Muscle of arm (tissue), 14 donors: ENCODE measurements at places on chromosomes 12 and 14.

DNA sequence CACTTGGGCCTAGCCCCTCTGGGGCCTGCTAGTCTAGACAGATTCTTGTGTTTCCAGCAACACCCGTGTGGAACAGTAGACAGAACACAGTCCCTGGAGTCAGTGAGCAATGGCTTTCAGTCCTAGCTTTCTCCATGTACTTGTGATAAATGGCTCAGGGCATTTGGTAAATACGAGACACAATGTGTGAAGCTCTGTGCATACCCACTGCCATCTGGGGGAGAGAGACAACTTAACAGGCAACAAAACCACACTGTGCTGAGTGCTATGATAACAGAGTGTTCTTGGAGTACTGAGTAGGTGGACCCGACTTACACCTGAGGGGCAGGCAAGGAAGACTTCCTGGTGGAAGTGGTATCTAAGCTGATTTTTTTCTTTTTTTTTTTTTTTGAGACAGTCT, 86.3 kb upstream of the TBX3 start:
- no peak for DNase-seq

- DNase-seq = no peak
These were observed 49.4 kb upstream of the RERG start for GRCh38 chr12:15270591-15270990.

GRCh38 chr12:26062566-26062965, 62.3 kb downstream of the BHLHE41 start:
- DNase-seq = no peak

DNA sequence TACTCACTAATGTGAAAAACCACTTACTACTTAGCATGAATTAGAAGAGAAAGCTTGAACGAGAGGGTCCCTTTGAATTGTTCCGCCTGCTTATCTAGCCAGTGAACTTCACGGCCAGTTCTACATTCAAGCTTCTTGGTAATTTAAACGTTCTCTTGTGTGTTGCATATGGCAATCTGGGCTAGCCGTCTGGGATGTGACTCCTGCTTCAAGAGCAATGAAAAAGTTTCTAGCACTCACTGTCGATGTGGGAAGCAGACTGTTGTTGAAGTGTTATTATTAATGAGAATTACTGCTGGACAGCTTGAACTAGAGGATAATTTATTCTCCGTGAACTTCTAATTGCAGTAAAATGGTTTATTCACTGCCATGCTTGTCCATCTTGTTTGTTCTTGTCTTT, 93.9 kb downstream of the SLC15A5 start:
- DNase-seq = no peak

GRCh38 chr14:86022031-86022629, 492.2 kb downstream of the FLRT2 start:
- no peak for DNase-seq

DNA sequence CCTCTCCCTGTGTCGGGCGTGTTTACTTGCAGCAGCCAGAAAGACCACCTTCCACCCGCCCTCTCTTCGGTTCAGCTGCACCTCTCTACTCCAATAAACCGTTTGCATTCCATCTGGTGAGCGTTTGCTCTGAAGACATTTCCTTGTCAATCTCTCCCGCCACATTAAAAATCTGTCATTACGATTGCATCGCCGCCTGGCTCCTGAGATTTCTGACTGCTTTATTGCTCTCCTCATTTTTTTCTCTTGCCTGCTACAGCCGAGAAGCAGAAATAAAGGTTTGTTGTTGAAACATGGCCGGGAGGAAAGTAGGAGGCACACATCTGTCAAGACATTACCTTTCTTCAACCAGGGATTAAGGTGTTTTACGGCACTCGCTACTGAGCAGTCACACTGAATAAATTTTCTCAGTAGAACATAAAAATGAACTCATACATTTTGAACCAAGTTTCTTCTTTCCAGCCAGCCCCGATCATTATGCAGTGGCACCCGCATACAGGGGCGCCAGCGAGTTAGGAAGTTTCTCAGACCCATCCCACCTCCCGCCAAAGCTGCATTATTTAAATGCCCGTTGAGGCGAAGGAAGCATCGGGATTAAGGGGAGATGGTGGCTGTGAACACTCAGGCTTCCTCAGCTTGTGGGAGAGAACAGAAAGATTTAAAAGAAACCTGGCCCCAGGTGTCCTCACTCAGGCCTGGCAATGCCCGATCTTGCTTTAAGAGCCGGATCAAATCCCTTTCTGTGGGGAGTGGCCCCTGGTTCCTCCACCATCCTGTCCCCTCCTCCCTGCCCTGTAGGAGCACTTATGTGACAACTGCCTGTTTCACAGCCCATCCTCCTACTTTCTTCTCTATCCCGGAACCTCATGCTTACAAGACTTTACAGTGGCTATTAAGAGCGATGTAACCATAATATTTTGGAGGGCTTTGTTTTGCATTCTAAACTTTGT, 1108.9 kb downstream of the BCL11B start:
- DNase-seq = no peak

DNA sequence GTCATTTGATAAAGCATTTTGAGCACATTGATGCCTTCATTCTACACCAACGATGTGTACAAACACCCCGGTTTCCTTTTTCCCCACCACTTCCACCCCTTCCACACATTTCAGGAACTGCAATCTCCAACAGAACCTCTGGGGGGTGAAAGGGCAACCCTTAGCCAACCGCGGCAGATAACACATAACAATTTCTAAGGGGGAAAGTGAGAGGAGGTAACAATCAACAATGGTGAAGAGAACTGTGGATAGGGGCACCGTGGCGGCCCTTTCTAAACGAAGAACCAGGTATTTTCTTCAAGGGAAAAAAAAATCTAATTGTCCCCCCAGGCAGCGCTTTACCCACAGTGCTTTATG, 1.1 kb downstream of the KITLG start:
- peak; percentile 14 for DNase-seq

- DNase-seq = no peak
These were observed 114.0 kb upstream of the KRAS start for GRCh38 chr12:25364529-25365339.

DNA sequence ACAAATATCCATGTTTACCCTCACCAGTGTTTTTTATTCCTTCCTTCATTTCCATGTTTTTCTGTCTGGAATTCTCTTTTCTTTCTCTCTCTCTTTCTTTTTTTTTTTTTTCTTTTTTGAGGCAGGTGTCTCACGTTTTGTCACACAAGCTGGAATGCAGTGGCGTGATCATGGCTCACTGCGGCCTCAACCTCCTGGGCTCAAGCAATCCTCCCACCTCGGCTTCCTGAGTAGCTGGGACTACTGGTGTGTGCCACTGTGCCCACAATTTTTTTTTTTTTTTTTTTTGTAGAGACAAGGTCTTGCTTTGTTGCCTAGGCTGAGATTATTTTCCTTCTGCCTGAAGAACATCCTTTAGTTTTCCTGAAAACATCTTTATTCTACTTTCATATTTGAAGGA, 15.0 kb upstream of the AMIGO2 start:
- no peak for DNase-seq

- DNase-seq = no peak
These were observed 239.7 kb downstream of the SSPN start for GRCh38 chr12:26435069-26435404.

DNA sequence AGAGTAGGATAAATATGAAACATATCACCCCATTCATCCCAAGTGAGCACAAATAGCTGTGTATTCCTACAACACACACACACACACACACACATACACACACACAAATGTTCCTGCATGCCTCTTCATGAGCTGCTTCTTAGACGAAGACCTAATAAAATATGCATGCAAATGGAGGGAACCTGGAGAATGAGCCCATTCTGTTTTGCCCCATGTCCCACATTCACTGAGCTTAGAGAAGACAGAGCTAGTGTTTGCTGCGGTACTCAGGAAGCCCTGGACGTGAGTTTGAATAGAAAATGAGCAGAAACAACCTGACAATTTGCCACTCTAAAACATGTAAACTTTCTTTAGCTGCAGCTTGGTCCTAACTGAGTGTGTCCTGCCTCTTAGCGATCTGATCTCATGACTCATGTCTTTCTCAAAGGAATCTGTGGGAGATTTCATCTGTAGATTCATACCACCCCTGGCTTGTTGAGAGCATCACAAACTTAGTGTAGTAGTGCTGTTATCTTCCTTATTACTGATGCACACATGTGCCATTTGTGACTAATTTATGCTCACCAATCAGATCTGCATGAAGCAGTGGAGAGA, 86.8 kb downstream of the ITPR2 start:
- DNase-seq = no peak

DNA sequence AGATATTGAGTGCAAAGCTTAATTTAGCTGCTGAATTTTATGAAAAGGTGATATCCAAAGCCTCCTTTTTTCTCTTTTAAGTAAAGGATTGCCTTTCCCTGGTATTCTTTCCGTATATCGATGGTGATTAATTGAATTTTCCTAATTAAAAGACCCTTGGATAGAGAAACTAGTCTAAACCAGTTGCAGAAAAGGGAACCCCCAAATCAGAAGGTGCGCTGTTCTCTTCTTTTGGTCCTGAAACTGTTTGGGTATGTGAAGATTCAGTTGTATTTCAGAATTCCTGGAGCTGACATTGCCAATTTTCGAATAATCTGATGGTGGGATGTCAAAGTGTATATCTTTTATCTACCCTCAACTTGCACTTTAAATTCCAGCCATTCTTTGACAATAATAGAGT, 1.9 kb downstream of the GPHN start:
- no peak for DNase-seq

DNA sequence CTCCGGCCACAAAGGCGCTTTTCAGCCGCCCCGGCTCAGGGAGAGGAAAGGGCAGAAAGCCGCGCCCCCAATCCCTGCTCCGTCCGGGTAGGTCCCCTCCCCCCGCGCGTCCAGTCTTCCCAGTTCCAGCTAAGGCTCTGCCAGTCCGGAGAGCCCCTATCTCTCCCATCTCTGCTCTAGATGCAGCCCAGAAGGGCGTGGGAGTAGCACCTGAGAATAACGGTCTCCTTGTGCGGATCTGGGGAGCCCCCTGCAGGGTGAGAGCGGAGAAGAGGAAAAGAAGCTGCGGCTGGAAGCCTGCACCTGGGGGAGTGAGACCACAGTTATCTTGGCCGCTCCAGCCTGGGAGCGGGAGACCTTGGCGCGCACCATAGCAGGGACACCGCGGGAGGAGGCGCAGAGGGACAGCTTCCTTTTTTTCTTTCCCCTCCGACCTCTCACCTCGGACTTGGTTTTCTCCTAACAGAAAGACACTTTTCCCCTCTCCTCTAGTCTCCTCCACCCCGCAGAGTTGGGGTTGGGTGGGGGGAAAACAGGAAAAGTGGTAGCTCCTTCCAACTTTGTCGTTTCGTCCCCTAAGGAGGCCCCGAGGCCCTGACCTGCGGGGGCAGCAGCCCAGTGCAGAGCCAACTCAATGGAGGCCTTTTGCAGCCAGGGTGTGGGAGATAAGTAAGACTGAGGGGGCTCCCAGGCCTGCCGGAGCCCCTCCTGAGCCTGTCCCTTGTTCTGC, 2.4 kb downstream of the DHH start:
- no peak for DNase-seq

DNA sequence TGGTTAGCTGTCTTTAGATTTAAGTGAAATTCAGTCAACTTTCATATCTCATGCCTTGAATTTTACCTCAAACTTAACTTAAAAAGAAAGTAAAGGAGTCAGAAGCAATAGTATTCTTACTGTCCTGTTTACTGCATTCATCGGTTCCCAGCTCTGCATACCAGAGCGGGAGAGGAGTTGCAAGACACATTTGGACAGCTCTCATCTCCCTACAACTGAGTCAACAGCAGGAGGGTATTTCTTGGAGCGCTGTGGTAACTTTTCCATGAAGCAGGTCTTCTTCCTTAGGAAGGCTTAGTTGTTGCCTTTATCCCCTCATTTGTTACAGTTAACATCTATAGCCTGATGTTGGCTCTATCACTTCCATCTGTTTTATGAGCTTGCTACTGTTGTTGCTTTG, 65.1 kb downstream of the TRMT5 start:
- no peak for DNase-seq

DNA sequence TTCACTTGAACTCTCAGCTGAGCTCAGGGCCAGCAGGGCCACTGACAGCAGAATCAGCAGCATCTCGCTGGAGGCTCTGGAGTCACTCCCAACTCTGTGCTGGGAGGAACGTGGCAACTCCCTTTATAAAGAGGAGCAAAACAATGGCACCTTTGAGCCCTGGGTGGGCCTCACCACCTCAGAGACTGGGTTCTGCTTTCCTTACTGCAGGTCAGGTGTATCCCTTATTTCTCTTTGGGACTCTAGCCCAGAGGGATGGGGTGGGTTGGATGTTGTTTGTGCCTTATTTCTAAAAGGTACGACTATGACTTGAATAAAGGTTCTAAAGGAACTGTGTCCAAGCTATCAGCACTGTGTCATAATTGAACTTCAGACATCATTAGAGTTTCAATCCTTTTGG, at the start of gene PRB4:
TSS of gene PRB4 (minus strand) at position 101 of the 400 bp plus-strand sequence. CDS start at position 63, 38 bp downstream.
- no peak for DNase-seq

GRCh38 chr12:65511134-65511834, 232.8 kb downstream of the MSRB3 start:
- DNase-seq = peak; percentile 69

DNA sequence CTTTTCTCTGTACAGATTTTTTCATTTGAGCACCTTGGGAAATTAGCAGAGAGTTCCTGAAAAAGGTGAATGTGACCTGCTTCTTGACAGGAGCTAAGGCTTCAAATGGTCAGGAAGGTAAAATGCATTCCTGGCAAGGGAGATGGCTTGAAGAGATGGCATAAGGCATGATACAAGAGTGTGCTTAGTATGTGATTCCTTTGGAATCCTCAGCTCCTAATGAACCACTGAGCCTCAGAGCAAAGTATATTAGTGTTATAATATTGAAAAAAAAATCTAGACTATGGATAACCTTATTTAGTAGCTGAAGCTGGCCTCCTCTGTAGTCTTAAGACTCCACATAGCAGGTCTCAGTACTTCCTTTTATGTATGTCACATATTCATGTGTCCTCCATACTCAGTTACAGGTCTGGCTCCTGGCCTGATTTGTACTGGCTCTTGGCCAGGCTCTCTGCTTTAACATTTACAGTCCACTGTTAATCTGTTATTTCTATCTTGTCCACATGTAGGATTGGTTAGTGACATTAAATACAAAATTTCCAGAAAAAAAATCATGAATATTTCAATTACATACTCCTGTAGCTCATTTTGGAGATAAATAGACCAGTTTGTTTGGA, 17.9 kb downstream of the TOGARAM1 start:
- peak; percentile 64 for DNase-seq

DNA sequence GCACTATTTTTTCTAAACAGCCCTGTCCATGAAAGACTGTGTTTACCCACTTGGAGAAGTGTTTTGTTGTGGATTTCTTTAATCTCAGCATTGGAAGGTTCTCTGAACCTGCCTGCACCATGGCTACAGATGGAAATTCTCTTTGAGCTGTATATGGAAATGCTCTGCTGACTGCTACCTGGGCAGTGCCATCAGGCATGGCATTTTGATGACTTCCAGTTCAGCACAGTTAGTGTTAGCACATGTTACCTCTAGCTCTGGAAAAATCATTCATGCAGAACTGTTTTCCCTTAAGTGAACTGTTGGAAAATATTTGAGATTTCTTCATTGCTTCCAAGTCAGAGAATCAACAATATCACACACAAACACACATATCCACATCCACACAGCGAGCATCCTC, 52.6 kb upstream of the RIC8B start:
- no peak for DNase-seq

GRCh38 chr12:123498126-123498825, 35.2 kb downstream of the RILPL1 start:
- DNase-seq = no peak
